Glomerular endothelial cell (primary cell): ENCODE measurements at places on chromosomes 16 and 17. TPM values are rescaled to one million over a fixed set of nuclear protein-coding genes. Genes with fewer than 3 reads are reported as not detected.

DNA sequence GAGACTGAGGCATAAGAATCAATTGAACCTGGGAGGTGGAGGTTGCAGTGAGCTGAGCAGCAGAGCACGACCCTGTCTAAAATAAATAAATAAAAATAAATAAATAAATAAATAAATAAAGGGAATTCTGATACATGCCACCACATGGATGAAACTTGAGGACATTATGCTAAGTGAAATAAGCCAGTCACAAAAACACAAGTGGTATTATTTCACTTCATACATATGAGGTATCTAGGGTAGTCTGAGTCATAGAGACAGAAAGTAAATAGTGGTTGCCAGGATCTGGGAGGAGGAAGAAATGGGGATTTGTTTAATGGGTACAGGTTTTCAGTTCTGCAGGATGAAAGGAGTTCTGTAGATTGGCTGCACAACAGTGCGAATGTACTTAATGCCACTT is 16.3 kb downstream of the PIPOX start:
- no peak for DNase-seq

DNA sequence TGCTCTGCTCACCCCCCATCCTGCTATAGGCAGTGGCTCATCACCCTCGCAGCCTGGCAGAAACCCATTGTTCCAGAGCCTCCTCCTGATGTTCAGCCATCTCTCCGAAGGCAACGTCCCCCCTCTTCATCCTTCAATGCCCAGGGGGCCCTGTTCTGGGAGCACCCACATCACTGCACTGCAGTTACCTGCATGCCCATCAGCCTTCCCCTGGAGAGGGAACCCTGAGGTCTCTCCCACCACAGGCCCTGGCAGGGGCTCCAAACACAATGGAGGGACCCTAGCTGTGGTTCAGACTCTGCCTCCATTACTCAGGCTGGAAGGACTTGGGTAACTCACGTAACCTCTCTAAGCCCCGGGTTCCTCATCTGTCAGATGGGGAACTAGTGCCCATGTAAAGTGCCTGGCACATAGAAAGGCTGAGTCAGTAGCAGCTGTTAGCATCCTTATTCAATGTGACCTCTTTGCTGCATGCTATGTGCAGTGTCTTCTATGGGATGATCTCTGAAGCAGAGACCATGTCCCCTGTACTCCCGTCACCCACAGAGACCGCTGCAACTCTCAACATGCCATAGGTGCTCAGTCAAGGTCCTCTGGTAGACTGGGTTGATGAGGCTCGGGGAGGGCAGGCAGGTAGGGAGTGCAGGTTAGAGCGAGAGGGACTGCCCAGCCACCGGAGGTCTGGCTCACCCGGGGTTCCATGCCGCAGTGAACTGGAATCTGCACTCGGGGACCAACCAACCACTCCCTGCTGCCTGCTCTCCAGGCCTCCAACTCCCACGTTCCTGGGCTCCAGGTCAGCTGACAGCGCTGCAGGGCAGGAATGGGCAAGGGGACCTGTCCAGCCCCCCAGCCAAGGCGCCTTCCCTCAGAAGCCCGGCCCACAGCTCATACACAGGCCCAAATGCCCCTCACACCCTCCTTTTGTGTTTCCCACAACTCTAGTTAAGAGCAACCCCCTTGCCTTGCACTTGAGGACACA is 233.2 kb downstream of the ZNF423 start:
- no peak for DNase-seq

- no peak for DNase-seq
These were observed 46.2 kb upstream of the NOL11 start for GRCh38 chr17:67671493-67671892.

DNA sequence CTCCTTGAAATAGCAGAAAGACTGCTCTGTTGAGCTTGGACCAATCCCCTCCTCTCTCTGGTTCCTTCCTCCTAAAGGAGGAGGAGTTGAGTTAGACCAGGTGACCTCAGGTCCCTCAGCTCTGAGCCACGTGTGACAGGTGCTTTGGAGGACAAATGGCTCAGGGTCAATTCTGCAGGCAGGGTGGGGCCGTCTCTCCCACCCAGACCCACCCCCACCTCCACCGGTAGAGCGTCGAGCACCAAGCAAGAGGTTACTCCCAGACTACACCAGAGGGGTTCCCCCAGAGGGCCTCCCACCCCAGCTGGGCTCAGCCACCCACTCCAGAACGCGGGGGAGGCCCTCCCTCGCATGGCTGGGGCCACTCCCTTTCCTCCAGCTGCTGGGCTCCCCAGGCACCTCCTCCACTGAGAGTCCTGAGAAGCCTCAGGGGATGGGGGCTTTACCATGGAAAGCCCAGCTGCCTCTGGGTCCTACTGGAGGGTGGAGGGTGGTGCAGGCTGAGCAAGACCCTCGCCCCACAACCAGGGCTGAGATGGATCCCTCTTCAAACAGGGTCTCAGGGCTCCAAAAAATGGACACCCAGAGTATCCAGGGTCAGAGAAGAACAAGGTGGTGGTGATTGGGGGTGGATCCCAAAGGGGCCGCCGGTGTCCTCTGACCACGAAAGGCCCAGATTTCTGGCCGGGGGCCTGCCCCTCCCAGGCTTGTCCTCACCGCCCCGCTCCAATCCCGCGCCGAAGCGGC is 7.6 kb downstream of the MYO1C start:
- no peak for DNase-seq

DNA sequence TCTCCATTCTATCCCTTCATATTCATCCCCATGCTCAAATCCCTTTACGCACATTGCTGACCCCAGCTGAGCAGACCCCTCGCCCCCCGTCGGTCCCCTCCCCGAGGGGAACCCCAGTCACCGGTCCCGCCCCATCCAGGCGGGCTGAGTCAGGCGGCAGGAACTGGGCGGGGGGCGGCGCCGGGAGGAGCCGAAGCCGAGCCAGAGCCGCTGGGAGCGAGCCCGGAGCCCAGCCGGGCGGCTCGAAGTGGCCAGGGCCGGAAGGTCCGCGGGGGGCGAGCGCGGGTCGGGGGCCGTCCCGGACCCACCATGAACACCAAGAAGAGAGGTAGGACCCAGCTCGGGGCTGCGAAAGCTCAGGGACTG is 8.6 kb downstream of the RIPOR1 start:
- DNase-seq = no peak

GRCh38 chr16:57956924-57957672 is 13.8 kb downstream of the CNGB1 start:
- DNase-seq = no peak

DNA sequence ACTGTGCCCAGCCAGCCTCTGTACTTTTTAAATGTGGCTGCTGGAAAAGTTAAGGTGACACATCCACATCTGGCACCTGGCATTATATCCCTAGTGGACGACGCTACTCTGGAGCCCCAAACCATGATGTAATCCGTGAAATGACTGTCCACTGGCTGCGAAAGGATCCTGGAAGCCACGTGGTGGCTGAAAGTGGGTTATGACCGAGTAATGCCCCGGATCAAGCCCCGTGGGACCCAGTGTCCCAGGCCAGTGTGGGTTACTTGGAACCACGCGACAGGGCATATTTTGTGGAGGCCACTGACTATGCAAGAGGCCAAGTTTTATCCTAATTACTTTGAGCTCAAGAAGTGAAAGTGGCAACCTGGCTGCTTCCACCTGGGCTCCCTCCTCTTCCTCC is 79.6 kb downstream of the PGS1 start:
- no peak for DNase-seq

- DNase-seq = no peak
These were observed 7.5 kb downstream of the TMEM170A start for GRCh38 chr16:75456971-75457370.

GRCh38 chr17:57004944-57005579 is 27.1 kb downstream of the SCPEP1 start:
- DNase-seq = no peak

The TERB1 gene
- not detected in 2 replicates for total RNA-seq

The TPSD1 gene
- total RNA-seq = not detected in 2 replicates

The DRC7 gene
- 0.05 TPM in 1 of 2 replicates, not detected in the other for total RNA-seq

The CCL1 gene
- total RNA-seq = not detected in 2 replicates
